GM13976 (cell line): ENCODE measurements at places on chromosomes 4 and X.

DNA sequence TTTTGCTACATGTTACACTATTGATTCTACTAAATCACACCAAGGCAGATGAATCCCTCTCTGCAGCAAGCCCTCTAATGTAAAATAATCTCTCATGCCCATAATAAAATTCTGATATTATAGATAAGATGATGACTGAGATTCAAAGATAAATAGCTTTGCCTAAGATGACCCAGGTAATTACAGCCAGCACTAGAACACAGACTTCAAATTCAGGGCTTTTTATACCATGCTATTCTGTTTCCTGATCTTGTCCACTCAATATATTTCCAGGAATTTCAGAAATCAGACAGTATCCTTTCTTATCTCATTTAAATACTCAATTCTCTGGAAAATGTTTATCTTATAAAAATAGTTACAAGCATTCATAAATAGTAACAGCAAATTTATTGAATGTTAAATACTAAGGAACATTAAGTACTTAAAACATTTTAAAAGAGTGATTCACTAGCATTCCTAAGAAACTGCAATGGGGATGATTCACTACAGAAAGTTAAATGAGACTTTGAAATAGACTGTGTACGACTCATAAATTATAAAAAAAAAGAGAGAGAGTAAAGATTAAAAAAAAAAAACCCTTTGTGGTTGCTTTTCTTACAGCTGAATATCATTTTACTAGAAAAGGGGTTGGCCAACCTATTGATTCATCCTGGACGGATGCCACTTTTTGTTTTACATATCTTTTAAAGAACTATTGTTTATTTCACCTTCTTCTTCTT lies 45.8 kb upstream of the IL21 start:
- DNase-seq: no peak

- no peak for DNase-seq
Observed at GRCh38 chr4:118280501-118281218, 72.1 kb downstream of the PRSS12 start.

- DNase-seq: no peak
Observed at GRCh38 chrX:93932471-93933220, 258.6 kb downstream of the FAM133A start.

GRCh38 chr4:165621983-165622382 lies 243.2 kb downstream of the CPE start:
- DNase-seq: no peak
